IMR-90 (cell line): ENCODE measurements at places on chromosomes 16 and 17. TPM values are rescaled to one million over a fixed set of nuclear protein-coding genes. Genes with fewer than 3 reads are reported as not detected.

GRCh38 chr16:58651965-58652348, 22.3 kb upstream of the CNOT1 start:
- DNase-seq = peak; percentile 79

Gene CHD9NB
- 1.1 TPM in 2 replicates for total RNA-seq

DNA sequence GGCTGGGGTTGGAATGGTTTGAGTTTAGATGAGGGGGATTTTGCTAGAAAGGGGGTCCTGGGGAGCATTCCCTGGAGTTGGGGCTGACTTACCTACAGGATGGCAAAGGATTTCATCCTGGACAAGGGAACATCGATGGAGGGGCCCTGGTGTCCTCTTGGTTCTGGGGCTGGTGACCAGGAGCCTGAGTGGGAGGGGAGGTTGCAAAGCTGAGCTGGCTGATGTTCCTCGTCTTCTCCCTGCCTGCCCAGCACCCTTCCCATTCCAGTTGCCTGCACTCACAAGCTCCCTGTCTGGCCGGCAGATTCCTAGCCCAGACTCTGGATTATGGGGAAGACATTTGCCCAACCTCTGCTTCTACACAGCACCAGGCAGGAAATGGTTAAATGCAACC, 37.2 kb downstream of the ITGAE start:
- no peak for DNase-seq

GRCh38 chr17:81419319-81419885, 24.1 kb downstream of the BAHCC1 start:
- DNase-seq = peak; percentile 91

GRCh38 chr17:8426094-8426720, 9.5 kb upstream of the NDEL1 start:
- DNase-seq = no peak

GRCh38 chr17:78416791-78417530, 38.5 kb downstream of the PGS1 start:
- DNase-seq = no peak

Gene ABCA3
- total RNA-seq = 0.18 TPM in 1 of 2 replicates, not detected in the other

- DNase-seq = peak; percentile 46
Observed at GRCh38 chr16:80569440-80570105, 28.8 kb downstream of the DYNLRB2 start.

DNA sequence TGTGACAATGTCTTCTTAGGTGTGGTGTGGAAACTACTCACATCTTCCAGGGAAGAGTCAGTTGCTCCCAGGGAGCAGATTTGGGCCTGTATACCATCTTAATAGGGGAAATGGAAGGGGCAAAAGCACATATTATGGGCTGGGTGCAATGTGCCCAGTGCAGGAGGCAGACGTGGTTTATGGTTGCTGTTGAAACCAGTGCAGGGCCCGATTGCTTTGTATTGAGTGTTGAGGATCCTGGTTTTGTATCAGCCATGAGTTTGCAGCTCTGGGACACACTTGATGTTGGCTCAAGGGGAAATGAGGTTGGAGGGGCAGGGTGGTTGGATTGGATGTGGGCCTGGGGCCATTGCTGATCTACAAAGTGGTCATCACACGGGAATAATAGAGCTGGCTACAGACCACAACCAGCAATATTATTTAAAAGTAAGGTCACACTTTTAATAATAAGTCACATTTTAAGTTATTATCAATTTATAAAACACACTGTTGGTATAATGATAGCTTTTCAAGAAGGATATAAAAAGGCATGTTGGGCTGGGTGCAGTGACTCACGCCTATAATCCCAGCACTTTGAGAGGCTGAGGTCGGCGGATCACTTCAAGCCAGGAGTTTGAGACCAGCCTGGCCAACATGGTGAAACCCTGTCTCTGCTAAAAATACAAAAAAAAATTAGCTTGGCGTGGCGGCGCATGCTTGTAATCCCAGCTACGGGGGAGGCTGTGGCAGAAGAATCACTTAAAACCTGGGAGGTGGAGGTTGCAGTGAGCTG, 302.4 kb downstream of the SEC14L1 start:
- DNase-seq = no peak

GRCh38 chr17:6695565-6695964, 17.6 kb downstream of the SLC13A5 start:
- no peak for DNase-seq

Gene SLC6A2
- total RNA-seq = not detected in 2 replicates

- DNase-seq = no peak
Observed at GRCh38 chr17:81491761-81492160, 20.8 kb downstream of the ACTG1 start.
